ENCODE measurements at places on chromosomes 6 and 20.

DNA sequence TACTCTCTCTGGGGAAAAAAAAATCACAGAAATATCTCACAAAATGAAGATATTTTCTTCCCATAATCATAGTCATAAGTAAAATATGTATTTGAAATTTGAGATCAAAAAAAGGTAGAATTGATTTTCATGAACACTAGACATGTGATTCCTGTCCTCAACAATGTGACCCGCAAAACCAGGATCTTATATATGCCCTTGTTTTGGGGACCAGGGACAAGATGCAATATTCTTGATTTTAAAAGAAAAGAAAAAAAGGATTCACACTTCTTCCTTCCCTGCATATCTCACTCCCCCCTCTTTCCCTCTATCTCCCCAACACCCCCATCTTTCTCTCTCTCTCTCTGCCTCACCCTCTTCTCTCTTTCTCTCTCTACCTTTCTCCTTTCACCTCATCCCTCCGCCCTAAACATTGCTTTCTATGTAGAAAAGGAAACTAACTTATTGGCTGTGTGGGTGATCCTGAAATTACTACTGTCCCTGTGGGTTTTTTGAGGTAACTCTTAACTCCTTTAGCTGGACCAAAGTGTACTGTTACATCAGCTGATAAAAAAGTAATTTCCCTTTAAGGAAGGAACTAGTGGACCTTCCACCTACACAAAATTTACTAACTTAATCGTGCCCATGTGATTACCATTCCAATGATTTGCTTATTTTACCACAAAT is 85.6 kb downstream of the AIG1 start:
- DNase-seq: peak; percentile 28

- no peak for DNase-seq
These were observed 23.2 kb upstream of the PTCHD4 start for GRCh38 chr6:48134246-48134645.

GRCh38 chr6:10518557-10519407 is 2.4 kb upstream of the GCNT2 start:
- no peak for DNase-seq

DNA sequence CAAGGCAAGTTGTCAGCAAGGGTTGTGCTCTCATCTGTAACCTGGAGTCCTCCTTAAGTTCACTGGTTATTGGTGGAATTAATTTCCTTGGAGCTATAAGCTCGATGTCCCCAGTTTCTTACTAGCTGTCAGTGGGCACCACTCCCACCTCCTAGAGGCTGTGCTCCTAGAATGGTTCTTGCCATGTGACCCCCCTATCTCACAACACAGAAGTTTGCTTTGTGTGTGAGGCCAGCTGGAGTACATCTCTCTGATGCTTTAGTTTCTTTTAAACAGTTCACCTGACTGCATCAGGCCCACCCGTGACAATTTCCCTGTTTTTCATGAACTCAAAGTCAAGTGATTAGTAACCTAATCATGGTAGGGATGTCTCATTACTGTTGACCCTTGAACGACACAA is 179.1 kb upstream of the SCGN start:
- DNase-seq: no peak

DNA sequence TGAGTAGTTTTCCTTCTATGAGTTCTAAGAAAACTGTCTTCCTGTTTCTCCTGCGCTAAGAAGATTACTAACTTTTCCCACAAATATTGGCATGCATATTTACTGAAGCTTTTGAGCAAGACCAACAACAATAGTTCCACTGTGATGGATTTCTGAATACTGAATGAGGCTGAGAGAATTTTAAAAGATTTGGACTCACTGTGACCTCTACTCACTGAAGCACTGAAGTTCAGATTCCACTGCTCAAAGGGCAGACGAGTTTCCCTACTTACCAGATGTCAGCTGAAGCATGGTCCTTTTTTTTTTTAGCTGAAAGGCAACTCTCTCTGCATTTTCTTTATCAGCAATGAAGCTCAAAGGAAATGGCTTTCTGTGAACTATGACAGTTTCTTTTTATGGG is 718.5 kb downstream of the RFPL4B start:
- no peak for DNase-seq

DNA sequence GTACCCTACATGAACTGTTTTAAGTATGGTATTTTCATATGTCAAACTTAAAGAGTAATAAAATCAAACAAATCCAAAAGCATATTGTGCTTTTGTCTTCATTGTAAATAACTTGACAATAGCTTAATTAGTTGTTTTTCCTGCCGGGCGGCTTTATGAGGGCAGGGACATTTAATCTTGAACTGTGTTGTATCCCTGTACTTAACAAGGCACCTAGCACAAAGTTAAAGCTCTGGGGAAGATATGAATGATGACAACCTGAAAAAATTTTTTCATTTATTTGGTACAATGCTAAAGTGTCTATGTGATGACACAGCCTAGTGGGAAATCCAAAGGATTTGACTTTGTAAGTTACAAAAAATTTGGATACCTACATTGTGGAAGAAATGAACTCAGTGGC is 502 bp upstream of the HACE1 start:
- DNase-seq: no peak

DNA sequence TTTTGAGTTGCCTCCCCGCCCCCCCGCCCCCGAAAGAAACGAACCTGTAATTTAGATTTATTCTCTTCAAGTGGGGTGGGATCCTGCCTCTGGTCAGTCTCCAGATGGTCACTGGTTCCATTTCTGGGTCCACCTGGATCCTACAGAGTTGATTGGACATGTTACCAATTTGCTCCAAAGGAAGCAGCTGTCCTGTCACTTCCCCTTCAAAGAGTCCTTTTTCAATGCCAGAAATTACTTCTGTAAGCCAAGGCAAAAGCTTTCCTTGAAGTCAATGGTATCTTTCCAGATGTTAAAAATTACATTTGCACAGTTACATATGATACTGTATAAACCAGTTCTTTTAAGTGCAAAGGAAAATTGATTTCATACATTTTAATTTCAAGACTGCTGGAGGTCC is 12.0 kb upstream of the ANKRD60 start:
- DNase-seq: no peak

DNA sequence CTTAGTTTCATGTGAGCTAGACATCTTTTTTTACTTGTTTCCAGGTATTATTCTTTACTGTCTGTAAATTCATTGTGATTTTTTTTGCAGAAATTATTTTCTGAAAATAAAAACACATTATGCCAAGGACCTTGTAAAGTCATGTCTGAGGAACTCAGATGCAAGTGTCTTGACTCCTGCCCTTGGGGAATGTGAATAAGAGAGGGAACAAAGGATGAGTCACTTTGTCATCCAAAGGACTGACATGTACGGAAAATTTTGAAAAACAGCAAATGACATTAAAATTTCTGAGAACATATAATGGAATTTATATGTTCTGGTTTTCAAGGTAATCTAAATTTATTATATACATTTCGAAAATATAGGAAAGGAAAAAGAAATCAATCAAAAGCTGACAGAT is 660.4 kb downstream of the CD109 start:
- DNase-seq: no peak

- DNase-seq: no peak
These were observed 22.9 kb downstream of the DNAJC5 start for GRCh38 chr20:63917811-63918210.

GRCh38 chr20:57835074-57835452 is 125.2 kb upstream of the PMEPA1 start:
- DNase-seq: no peak

GRCh38 chr20:9354579-9354978 is 159.8 kb upstream of the LAMP5 start:
- DNase-seq: no peak

DNA sequence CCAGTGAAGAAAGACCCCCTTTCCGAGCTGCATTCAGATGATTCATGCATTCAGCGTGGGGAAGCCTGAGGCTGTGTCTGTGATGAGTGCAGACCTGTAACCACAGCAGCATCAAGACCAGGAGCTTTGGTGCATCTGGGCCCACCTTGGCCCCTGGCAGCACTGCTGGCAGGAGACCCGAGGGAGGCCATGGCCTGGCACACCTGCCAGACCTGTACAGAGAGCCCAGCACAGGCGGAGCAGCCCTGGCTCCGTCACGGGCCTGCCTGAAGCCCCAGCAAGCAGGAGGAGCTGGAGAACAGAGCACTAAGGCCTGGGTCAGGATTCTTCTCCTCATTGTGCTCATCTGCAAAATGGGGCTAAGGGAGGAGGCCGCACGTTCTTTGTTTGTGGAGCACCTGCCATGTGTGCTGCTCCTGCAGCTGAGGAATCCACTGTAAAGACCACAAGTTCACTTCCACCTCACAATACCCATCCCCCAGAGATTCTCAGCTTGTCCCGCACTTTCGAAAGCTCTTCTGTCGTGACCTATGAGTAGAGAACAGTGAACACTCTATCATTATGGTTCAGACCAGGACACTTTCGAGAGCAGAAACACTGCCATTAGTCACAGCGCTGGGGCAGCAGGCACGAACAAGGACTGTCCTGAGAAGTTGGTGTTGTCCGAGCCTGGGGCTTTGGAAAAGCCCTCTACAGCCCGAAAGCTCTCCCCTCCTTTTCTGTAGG is 144.4 kb upstream of the CST7 start:
- no peak for DNase-seq

DNA sequence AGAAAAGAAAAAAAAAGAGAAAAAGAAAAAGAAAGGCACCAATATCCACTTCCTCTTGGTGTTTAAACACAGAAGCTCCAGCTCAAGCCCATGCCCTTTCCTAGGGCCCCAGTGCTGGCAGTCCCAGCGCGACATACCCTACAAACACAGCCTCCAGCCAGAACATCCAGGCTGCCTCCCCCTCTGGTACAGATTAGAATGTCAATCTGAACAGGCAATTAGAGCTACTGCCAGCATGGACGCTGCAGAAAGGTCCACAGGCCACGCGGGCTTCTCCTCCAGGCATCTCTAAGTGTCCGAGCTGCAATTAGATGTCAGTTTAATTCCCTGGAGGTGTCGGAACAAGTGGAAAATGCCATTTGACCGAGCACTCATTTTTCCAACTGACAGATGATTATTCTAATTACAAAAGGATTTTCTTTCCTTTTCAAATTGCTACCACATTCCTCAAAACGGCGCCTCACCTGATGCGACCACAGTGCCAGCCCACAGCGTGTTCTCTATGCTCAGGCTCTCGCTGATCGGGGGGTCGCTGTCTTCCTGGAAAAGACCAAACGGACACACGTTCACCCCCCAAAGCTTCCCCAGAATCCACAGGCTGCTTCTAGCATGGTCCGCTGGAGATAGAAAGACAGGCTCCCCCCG is 79.5 kb downstream of the ATP9A start:
- DNase-seq: no peak

- no peak for DNase-seq
These were observed 148.1 kb downstream of the ZDHHC14 start for GRCh38 chr6:157528931-157529653.

- no peak for DNase-seq
These were observed 3.9 kb upstream of the SRSF3 start for GRCh38 chr6:36590237-36590636.

- no peak for DNase-seq
These were observed 156.9 kb upstream of the ZFP64 start for GRCh38 chr20:52348434-52348833.

DNA sequence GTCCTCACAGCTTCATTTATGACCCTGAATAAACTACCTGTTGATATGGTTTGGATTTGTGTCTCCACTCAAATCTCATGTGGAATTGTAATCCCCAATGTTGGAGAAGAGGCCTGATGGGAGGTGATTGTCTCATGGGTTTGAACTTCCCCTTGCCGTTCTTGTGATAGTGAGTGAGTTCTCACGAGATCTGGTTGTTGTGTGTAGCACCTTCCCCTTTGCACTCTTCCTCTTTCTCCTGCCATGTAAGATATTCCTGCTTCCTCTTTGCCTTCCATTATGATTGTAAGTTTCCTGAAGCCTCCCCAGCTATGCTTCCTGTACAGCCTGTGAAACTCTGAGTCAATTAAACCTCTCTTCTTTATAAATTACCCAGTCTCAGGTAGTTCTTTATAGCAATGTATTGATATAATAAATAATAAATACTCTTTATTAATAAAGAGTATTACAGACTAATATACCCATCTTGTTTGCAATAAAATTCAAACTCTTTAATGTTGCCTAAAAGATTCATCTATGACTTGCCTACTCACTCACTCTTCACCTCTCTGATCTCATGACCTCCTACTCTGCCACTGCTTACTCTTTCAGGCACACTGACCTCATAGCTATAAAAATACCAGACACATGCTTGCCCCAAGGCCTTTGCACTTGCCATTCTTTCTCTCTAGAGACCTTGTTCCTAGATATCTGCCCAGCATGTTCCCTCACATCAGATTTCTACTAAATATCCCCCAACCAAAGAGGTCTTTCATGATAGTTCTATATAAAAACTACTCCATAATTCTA is 256.4 kb upstream of the MARCKS start:
- DNase-seq: no peak

DNA sequence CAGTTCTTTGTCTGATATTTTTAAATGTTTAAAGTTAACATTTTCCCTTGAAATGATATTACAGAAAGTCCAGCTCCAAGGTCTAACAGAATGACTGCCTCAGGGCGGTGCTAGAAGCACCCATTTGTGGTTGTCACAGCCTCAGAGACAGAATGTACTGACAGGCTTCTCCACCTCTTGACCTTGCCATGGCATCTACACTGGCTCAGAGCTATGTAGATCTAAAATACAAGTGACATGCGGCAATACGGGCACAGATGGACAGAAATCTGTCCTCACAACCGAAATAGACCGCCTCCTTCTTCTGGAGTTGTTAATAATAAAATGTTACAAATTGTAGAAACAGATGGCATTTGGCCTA is 167.2 kb upstream of the THEMIS start:
- no peak for DNase-seq

DNA sequence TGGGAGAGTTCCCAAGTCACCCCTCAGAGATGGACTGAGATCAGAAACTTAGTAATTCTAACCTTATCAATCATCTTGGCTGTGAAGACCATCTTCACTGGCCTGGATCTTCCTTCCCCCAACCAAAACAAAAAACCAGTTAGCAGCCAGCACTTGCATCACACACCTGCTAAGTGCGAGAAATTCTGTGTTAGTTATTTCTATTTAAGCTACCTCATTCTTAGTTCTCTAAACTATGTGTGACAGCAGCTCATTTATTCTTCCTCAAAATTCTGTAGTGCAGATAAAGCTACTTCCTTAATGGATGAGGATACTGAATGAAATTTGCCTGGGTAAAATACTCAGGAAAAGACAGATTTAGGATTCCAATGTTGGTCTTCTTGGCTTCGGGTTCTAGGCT is 18.2 kb upstream of the TAGAP start:
- DNase-seq: no peak

DNA sequence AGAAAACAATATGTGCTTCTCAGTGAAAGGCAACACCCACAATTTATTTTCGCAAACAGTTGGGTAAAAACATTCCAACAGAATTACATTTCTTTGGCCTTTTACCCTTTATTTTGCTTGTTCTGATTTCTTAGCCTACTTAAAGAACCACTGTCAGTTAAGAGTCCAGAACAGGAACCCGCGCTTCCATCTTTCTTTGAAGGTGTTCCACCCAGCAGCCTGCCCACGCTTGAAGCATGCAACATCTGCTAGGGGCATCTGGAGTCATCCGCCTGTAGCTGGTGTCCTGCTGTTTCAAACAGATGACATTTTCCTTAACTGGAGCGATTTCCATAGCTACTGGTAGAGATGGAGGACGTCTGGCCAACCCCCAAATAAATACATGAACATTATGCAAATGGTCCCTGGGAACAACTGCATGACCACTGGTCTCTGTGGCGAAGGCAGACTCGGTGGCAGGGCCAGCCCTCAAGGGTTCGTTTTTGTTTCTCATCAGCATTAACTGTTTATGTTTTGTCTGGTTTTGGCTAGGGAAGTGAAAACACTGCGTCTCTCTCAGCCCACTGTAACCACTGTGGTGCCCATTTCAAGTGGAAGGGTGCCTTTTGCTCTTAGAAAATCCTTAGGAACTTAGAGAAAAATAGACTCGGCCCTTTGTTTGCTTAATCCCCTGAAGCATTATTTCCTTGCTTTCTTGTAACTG is 51.6 kb downstream of the LAMA4 start:
- DNase-seq: peak; percentile 16

GRCh38 chr20:38979842-38980241 is 17.7 kb downstream of the DHX35 start:
- no peak for DNase-seq
